ENCODE measurements at places on chromosomes 1 and 21.

GRCh38 chr1:159071970-159072582 lies 4.5 kb downstream of the AIM2 start:
- DNase-seq = peak; percentile 77

DNA sequence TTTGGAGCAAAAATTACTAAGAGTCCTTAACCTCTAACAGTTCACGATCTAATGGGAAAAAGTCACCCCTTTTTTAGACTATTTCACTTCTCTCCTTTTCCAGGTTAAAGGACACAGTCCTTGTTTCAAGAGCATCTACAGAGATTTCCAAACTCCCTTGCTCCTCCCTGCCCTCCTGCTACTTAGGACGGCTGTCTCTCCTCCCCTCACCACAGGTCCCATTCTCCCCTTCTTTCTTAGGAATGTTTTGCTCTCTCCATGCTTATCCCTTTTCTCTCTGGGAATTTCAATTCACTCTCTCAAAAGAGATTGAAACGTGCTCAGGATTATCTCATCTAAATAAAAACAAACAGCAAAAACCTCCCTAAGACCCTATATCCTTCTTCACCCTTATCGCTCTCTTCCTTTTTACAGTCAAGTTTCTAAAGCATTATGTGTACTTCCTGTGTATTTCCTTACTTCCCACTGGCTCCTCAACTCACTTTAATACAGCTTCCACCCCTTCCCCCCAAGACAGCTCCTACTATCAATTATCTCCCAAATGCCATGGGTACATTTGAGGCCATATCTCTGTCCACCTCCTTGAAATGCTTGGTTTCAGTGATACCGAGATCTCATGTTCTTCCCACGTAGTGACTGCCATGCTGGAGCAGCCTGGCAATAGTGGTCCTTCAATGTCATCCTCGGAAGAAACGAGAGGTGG lies 43.2 kb upstream of the ZNF281 start:
- no peak for DNase-seq

DNA sequence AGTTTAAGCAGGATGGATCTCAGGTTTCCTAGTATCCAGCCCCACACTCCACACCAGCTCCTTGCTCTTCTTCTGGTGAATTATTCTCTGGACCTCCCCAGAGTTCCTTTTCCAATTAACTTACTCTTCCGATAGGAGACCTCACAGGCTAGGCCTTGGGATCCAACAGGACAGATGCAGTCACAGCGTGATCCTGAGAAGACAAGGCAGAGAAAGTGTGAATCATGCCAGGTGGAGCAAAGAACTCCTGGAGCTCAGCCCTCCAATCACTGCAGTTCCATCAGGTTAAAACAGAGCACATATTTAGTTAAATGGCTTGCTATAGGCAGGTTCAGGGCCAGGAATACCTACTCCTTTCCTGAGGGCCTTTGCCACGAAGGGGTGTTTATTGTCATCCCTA lies 34.1 kb downstream of the C8B start:
- DNase-seq = no peak

DNA sequence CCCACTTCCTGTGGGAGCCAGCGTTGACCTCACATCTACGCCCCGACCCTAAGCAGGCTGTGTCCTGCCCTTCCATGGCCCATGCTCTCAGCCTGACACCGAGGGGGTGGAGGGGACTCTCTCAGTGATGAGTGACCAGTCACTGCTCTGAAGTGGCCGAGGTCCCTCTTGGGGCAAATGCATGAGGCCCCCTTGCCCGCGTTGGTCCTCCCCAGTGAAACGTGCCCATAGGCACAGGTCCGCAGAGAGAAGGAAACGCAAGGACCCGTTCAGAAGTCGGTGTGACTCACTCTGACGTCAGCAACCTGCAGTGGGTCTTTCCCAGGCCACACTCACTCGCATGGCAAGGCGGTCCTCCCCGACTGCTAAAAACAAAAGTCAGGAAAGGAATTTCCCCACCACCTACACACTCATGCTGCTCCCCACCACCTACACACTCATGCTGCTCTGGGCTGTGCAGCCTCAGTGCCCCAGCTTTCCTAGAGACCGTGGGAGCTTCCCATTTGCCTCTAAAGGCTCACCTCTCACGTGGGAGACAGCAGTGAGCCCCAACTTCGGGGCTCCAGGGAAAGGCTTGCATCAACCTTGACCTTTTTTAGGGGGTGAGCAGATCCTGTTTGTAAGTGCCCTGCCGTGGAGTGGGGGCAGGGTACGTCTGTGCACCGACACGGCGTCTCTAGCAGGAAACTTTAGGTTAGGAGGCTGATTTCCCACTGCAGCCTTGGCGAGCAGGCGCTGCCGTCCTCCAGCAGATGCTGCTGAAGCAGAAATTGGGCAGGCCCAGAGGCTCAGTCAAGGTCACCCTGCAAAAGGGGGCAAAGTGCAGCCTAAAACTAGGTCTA lies 11.4 kb downstream of the UBASH3A start:
- no peak for DNase-seq

GRCh38 chr1:101128211-101128727 lies 102.7 kb upstream of the DPH5 start:
- no peak for DNase-seq

DNA sequence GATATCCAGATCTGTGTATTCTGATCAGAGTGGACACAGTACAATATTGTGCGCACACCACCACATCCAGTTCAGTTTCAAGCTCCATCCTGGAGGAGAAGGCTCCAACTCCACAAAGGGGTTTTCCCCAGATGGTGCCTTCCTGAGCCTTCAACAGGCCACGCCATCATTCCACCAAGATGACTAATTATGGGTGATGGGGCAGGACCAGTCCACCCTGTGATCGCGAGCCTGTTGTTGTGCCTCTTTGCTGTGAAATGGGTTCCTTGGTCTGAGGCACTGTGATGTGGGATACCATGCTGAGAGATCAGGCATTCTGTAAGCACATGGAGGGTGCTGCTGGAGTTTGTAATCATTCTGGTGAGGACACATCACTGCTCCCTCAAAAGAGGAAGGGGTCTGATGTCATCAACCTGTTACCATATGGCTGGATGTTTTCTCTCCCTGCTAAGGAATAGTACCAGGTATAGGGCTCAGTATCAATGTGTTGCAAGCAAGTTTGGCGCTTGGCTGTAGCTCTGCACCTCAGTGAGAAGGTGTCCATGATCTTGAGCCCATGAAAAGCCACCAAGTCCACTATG lies 6.7 kb upstream of the SH2D2A start:
- no peak for DNase-seq

- DNase-seq = peak; percentile 85
Observed at GRCh38 chr1:152189657-152190442, 30.8 kb upstream of the RPTN start.

DNA sequence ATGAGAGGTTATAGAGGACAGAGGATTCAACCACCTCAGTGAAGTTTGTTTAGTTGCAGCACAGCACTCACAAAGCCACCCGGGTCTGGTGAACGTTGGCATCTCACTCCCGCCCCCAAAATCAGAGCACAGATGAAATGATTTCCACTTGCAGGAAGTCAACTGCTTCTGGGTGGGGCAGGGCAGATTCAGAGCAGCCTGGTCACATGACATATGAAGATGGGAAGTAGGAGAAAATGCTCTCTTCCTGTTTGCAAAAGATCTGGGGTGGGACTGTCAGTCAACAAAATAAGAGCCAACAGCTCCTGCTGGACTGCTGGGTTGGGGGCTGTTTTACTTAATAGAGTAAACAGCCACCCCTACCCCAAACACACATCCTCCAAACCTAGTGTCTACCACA lies 43.2 kb downstream of the LRRC71 start:
- DNase-seq = no peak

DNA sequence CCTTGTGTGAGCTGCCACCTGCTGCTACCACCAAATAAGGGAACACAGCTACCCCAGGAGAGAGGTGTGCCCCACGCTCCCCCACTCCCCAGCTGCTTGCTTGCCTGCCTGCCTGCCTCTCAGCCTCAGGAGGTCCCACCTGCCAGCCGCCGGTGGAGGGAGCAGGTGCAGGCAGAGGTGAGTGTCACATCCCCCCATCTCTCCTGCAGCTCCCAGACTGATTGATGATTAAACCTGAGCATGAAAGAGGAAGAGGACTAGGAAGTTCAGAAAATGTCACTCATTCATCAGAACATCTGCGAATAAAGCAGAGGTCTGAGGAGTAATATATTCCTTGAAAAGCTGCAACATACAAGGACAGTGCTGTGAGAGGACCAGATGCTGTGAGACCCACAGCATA lies 58.6 kb upstream of the HIVEP3 start:
- no peak for DNase-seq

DNA sequence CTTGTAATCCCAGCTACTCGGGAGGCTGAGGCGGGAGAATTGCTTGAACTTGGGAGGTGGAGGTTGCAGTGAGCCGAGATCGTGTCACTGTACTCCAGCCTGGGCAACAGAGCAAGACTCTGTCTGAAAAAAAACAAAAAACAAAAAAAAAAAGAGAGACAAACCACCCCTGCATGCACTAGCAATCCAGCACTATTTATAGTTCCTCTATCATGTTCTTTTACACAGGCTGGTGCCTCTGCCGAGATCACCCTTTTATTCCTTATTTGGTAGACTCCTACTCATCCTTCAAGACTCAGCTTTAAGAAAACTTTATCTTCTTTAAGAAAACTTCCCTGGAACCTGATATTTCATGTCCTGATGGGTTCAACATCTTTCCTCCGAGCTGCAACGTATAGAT lies 10.8 kb downstream of the FMO5 start:
- DNase-seq = no peak

- DNase-seq = no peak
Observed at GRCh38 chr21:41459884-41460534, 34.0 kb downstream of the MX1 start.

DNA sequence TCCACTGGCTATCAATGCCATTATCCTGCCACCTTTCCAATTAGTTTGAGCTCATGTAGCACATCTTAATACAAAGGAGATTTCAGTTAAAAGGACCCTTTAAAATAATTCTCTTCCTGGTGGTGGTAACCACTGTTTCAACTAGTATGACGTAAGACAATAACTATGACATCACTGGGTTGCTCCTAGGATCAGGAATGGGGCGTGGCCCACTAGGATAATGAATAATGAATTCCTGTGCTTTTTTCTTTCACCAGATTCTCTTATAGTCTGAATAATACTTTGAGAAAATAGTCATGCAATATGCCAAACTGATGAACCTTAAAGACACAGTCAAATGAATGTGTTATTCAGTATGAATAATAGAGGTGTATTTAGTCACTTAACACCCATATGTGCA lies 10.6 kb upstream of the KIFAP3 start:
- DNase-seq = no peak

GRCh38 chr1:111563619-111564018 lies 56.0 kb upstream of the RAP1A start:
- DNase-seq = no peak

DNA sequence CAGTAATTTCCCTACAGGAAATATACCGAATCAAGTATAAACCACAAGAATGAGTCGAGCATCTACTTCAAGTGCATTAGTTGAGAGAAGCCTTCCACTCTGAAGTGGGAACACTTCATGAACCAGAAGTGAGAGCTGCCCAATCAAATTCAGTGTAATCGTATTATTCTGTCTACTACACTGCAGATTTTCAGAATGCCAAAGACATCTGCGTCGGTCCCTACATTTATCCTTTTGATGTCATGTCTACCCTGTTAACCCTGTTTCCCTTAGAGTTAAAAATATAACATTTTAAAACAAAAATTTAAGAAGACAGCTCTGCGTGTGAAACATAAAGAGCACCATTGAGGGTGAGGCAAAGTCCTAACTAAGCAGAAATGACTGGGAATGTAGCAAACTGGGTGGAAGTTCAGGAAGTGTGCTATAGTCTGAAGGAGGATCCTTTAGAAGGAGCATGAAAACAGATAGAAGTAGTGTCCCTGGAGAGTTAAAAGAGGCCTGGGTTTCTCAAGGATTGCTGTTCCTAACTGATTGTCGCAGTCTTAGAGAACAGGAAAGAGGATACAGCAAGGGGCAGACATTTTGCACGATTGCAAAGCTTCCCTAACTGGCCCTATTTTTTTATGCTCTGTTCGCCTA lies 291.2 kb downstream of the PTPRC start:
- peak; percentile 61 for DNase-seq
